T-helper 17 cell (primary cell): ENCODE measurements at places on chromosomes 16 and 17.

DNA sequence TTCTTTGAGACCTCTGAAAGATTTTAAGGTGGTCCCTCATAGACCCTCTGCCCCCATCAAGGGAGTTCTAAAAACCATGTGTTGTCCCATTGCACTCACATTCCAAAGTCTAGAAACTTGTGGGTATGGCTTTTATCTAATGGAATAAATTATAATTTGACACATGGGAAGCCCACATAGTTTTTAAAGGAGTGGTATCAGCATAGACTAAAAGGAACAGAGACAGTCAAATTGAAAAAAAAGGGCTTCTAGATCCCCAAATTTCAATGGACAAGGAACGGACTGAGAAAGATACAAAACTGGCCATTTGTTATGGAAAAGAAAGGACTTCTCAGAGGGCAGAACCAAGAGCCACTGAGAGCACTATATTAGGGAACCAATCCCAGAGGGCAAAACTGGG is 48.7 kb upstream of the ICAM2 start:
- no peak for DNase-seq

GRCh38 chr17:42429726-42430447 is 6.8 kb upstream of the CAVIN1 start:
- DNase-seq, result no peak

- DNase-seq, result no peak
Measured at GRCh38 chr17:16900288-16900882, 71.5 kb downstream of the TNFRSF13B start.

GRCh38 chr17:17118399-17118798 is 76.1 kb downstream of the MPRIP start:
- DNase-seq, result no peak

GRCh38 chr17:43030137-43030767 is 5.2 kb downstream of the RND2 start:
- DNase-seq, result no peak

DNA sequence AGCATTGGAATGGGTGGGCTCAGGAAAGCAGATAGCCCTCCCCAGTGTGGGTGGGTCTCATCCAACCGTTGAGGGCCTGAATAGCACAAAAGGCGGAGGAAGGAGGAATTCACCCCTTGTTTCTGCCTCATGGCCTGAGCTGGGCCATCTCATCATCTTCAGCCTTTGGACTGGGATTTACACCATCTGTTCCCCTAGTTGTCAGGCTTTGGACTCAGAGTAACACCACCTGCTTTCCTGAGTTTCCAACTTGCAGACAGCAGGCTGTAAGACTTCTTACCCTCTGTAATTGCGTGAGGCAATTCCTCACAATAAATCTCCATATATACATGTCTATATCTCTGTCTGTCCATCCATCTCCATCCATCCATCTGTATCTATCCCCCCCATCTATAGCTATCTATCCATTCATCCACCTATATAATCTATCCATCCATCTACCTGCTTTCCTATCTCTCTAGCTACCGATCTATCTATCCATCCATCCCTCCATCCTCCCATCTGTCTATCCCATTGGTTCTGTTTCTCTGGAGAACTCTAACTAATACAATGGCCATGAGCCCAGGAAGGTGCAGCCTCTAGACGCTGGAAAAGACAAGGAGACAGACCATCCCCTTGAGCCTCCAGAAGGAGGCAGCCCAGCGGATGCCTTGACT is 21.3 kb downstream of the DNAH17 start:
- DNase-seq, result no peak

- no peak for DNase-seq
Measured at GRCh38 chr17:72151565-72152386, 31.0 kb downstream of the SOX9 start.

DNA sequence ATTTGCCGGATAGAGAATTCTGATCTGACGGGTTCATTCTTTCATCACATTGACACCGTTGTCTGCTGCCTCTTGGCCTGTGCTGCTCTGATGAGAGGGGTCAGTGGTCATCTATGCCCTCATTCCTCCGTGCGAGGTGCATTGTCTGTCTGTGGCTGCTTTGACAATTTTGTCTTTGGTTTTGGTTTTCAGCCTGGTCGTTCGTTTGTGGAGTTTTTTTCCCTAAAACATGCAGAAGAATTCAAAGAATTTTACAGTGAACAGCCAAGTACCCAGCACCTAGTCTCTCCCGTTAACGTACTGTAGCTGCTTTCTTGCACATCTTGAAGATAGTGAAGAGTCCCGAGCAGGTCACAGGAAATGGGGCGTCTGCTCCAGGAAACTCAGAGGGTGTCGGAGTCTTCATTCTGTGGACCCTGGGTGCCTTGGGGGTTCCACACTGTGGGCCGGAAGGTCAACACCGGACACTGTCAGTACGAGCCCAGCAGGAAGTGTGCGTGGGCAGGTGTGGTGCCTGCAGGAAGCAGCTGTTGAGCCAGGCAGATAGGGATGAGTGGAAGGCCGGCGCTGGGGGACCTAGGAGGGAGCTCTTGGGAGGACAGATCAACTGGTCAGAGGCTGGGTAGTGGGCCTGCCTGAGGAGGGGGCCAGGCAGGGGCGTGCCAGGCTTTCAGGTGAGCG is 28.2 kb downstream of the CRAMP1 start:
- no peak for DNase-seq

GRCh38 chr16:76222853-76223252 is 54.3 kb upstream of the CNTNAP4 start:
- DNase-seq, result no peak

DNA sequence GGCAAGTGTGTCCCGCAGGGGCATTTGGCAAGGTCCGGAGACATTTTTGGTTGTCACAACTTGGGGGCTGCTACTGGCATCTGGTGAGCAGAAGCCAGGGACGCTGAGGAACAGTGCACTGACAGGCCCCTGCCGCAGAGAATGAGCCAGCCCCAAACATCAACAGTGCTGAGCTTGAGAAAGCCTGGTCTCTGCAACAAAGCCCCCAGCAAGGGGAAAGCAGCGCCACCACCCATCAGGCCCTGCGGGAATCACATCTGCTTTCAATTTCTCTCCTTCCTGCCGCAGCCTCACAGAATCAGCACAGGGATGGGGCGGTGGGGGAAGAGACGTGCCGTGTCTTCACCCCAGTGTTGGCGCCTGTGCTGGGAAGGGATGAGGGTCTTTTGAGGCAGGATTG is 14.8 kb upstream of the PRPSAP1 start:
- no peak for DNase-seq
